HS-27A (cell line): ENCODE measurements at places on chromosomes 1 and 21.
A peak's percentile ranks its signal among the peaks of the same experiment; 100 is the strongest.

DNA sequence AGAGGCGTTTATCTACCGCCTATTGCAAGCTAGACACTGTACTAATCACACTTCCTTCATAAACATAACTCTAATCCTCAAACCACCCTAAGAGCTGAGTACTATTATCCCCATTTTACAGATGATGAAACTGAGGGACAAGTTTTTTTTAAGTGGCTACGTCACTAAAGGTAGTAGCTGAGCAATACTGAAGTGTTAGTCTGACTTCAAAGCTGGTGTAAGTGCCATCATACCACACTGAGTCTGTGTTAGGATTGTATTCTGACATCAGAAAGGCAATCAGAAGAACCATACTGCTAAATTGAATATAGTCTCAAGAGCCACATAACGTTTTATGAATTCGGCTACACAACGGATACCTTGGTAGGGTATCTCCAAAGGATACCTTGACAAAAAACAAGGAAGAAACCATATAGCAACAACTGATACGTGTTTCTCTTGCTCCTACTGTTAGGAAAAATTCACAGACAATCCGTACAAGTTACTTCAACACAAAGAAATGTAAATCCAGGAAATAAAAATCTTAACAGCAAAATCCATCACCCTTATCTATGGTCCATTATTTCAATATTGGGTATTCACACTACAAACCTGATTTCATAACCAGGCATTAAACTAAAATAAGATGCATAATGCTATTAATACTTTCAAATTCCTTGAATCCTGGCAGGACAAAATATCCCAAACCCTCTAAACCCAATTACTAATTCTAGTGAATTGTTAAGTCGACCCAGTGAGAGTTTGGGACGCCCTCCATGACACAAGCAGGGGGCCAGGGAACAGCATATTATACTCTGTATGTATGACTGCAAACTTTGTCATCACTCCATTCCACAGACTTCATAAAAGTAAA, 1.6 kb downstream of the TP53BP2 start:
- no peak for DNase-seq

DNA sequence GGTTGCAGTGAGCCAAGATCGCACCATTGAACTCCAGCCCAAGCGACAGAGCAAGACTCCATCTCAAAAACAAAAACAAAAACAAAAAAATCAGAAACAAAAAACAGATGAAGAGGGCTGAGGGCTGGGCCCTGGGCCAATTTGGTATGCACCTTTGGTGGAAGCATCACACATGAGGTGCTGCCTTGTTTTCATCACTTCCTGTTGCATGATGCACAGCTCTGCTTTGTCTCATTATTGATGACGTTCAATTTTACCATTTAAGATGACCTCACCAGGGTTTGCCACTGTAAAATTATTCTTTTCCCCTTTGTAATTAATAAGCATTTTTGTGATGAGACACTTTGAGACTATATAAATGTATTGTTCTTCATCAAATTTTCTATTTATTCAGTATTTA, 9.8 kb upstream of the IFNAR2 start:
- no peak for DNase-seq

- no peak for DNase-seq
These were observed 94.2 kb upstream of the IPO9 start for GRCh38 chr1:201734786-201735185.

DNA sequence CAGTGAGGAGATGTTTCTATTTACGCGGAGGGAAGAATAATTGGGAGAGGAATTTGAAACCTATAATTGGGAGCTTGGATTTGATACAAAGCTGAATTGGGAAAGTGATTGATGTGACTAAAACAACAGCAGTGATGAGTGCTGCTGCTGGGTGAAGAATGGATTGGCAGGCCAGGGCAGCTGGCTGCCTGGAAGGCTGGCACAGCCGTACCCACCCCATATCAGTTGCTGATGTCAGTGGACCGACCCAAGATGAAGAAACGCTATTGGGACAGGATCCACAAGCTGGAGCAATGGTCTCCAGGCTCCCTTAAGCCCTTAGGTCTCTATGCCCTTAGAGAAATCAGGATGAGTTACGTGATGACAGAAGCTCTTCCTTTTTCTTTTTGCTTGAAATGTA, 47.4 kb downstream of the GRIK1 start:
- no peak for DNase-seq

DNA sequence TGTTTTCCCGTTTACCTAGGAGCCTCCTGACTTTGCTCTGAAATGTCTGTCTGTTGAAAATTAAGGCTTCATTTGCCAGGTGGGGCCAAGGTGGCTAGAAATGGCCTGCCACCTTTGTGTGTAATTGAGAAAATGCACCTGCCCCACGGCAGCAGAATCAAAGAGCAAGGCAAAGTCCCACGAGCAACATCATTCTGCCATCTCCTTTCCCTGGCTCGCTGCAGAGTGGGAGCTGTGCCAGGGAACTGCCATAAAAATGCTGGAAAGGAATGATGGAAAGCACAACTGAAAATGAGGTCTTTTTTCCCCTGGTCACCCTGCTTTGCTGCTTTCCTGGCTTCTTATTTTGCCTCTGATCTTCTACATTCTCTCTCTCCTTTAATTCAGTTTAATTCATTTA, 5.5 kb upstream of the OLFML2B start:
- DNase-seq = no peak

- DNase-seq = no peak
These were observed 18.5 kb upstream of the GBP3 start for GRCh38 chr1:89041119-89041641.

DNA sequence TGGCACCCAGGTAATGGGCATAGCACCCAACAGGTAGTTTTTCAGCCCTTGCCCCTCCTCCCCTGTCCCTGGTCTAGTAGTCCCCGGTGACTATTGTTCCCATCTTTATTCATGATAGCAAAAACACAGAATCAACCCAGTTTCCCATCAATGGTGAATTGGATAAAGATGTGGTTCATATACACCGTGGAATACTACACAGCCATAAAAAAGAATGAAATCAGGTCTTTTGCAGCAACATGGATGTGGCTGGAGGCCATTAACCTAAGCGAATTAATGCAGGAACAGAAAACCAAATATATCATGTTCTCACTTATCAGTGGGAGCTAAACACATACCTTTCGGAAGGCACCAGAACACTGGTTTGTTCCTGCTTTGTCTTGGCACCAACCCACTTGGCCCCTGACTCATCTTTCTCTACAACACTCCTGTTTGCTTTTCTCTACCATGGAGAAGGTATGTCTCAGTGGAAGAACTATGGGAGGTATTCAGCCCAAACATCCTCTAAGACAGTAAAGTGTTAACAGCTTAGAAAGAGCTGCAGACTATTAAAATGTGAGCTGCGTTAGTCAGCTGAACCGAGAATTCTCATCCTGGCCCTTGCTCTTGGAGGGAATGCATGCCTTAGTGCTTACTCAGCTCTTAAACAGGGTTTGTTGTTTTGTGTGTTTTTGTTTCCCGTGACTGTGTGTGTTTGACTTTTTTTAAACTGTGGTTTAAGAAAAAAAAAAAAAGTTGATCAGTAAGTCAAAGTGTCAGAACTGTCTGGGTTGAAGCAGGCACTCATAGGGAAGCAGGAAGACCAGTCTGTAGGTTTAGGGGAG, 203.0 kb downstream of the TOMM20 start:
- DNase-seq = peak; percentile 92

DNA sequence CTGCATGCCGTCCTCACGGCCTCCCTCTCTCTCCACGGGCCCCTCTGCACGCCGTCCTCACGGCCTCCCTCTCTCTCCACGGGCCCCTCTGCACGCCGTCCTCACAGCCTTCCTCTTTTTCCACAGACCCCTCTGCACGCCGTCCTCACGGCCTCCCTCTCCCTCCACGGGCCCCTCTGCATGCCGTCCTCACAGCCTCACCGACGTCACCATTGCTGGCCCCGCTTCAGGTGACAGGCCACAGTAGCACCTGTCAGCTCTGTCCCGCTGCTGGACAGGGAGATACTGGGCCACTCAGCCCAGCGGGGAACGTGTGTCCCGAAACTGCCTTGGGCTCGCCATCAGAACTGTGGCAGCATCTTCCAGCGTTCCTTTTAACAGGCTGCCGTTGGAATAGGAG, 82.8 kb upstream of the COL6A1 start:
- no peak for DNase-seq

GRCh38 chr1:223462047-223462630, 68.9 kb downstream of the CCDC185 start:
- no peak for DNase-seq

GRCh38 chr21:44870748-44871495, 2.6 kb downstream of the PTTG1IP start:
- no peak for DNase-seq

- no peak for DNase-seq
These were observed 392 bp upstream of the TAGLN2 start for GRCh38 chr1:159925719-159926078.
